Right ventricle myocardium superior (tissue), 1 donor: ENCODE measurements at places on chromosomes 16 and 17.

GRCh38 chr17:17538417-17539391 lies 42.5 kb upstream of the RASD1 start:
- DNase-seq, result no peak

GRCh38 chr17:42678951-42679491 lies 2.2 kb upstream of the PLEKHH3 start:
- no peak for DNase-seq

DNA sequence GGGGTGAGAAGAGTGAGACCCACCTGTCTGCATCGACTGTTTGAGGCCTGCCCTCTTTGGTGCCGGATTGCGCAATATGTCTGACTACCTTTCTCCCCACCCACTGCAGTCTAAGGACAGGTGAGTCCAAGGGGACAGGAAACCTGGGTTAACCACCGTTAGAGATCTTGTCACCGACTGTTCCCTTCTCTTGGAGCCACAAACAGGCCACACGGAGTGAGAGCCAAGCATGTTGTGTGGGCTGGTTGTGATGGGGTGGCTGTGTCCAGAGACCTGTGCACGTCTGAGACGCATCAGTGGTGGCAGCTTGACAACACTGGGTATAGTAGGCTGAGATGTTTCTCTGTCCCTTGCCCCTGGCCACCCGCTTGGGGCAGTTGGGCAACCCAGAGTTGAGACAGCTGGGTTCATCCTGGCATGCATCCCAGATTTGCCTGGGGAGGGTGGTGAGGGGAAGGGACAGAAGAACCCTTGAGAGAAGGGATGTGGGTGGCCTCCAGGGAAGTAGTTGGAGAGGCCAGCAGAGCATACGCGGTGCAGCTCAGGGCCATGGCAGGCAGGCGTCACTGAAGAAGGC lies 21.4 kb downstream of the MPRIP start:
- DNase-seq, result peak; percentile 84

DNA sequence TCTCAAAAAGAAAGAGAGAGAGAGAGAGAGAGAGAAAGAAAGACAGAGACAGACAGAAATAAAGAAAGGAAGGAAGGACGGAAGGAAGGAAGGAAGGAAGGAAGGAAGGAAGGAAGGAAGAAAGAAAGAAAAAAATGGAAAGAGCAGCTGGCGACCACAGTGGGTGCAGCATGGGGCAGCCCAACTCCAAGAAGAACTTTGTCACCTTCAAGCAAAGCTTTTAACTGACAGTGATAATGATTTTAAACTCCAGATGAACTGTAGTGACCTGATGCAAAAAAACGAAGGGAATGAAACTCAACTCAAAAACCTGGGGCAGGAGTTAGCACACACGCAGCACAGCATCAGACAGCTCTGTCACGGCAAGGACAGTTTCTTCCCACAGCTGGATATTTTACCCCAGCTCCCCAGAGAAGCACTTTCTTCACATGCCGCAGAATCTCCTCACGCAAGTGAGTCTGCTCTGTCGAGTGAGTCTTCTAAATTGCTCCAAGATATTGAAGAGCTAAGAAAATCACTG lies 5.0 kb upstream of the ARHGAP17 start:
- DNase-seq, result no peak

- DNase-seq, result no peak
Measured at GRCh38 chr17:17408236-17408794, 68.5 kb upstream of the MED9 start.

DNA sequence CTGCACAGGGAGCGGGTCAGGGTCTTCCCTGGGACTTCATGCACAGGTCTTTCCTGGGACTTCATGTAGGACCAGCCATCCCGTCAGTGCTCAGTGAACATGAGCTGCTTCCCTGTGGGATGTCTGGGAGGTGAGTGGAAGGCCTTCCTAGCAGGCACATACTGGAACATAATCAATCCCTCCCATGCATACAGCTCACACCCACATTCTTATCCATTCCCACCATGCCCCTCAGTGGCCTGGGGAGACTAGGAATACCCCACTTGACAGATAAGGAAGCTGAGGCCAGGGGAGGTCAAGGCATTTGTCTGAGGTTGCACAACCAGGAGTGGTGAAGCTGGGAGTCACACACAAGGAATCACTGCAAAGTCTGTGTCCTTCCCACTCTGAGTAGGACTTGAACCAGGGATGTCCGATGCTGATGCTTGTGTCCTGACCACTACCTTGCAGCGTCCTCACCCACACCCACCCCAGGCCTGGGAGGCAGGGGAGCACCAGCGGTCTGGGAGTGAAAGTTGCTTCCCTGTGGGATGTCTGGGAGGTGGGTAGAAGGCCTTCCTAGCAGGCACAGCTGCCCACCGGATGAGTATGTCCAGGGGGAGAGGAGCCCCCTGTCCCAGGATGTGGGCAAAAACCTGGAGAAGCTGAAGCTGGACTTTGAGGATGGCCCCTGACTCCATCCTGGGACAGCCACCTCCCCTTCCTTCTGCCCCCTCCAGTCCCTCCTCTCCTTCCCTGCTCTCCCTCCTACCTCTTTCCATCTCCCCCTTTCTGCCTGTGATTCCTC lies 1.0 kb upstream of the NLRC5 start:
- DNase-seq, result no peak

- no peak for DNase-seq
Measured at GRCh38 chr17:1638624-1639300, 6.8 kb downstream of the SCARF1 start.

GRCh38 chr17:15966879-15967248 lies 21.9 kb downstream of the ADORA2B start:
- DNase-seq, result no peak

DNA sequence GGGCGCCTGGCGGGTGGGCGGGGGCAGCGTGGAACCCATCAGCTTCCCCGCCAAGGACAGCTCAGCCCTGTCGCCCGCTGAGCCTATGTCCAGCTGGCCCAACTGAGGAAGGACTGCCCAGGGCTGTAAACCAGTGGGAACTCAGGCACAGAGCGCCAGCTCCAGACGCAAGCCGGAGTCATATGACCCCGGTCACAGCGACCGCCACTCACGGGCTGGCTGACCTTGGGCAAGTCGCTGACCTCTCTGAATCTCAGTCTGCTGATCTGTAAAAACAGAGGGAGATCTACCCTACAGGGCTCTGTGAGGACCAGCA lies 170.0 kb downstream of the C16orf78 start:
- no peak for DNase-seq

- DNase-seq, result no peak
Measured at GRCh38 chr17:9512323-9513168, 63.1 kb downstream of the STX8 start.

DNA sequence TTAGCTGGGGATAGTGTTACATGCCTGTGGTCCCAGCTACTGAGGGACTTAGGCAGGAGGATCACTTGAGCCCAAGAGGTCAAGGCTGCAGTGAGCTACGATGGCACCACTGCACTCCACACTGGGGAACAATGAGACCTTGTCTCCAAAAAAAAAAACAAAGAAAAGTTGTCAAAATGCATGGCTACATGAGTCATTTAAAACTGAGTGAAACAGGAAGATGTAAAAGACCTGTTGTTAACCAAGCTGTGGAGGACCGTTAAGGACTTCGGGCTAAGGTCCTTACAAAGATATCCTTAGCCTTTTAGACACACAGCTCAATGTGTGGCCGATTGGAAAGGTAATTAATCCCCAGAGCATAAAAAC lies 25.1 kb downstream of the ZP2 start:
- DNase-seq, result no peak

DNA sequence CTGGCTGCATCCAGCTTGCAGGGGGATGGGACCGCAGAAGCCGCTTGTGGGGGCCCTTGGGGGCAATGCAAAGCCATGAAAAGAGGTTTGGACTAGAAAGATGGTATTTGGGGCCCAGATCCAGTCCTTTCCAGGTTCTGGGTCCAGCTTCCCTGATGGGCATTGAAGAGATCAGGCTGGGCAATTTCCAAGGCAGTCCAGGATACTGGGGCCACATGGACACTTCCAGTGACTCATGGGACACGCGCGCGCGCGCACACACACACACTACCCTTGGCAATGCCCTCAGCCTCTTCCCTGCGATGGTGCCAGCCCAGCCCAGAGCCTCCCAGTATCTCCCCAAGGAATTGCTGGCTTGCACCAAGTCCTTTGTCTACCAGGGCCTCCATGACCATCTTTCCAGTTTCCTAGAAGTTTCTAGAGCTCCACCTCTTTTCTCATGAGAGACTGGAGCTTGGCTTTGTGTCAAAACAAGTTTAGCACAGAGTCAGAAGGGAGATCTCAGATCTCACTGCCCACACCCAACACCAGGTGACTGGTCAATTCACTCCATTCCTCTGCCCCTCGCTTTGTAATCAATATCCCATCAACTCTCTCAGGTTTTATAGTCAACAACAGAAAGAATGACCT lies 44.3 kb downstream of the WNT3 start:
- DNase-seq, result no peak

- no peak for DNase-seq
Measured at GRCh38 chr16:49696414-49697101, 159.4 kb downstream of the ZNF423 start.

DNA sequence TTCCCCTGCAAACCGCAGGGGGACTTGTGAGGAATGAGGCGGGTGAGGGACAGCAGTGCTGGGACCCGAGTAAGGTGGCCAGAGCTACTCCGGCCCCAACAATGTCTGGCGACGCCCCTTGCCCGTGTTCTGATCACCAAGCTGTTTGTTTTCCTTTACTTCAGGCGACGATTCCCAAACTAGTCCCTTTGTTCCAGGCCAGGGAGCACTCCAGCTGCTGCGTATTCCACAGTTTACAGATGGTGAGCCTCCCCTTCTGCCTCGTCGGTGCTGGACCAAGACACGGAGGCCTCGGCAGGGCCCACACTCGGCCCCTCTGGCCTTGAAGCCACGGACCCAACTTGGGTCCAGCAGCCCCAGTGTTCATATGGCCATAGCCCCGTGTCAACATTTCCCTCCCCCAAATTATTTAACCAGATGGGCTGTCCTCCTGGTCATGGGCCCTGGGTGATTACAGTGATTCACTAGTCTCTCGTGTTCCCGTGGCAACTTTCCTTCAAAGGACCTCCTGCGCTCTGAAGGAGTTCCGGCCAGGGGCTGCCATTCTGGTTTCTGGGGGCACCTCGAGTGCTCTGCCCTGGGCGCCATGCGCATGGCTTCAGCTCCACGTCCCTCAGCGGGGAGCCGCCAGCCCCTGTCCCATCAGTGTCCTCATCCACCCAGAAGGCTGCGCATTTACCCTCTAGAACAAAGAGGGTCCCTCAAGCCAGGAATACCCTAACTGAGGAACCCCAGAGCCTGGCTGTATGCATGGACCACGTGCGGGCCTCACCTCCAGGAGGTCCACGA lies 24.8 kb upstream of the MTSS2 start:
- DNase-seq, result no peak

- DNase-seq, result no peak
Measured at GRCh38 chr17:29682987-29683386, 60.3 kb upstream of the CORO6 start.

DNA sequence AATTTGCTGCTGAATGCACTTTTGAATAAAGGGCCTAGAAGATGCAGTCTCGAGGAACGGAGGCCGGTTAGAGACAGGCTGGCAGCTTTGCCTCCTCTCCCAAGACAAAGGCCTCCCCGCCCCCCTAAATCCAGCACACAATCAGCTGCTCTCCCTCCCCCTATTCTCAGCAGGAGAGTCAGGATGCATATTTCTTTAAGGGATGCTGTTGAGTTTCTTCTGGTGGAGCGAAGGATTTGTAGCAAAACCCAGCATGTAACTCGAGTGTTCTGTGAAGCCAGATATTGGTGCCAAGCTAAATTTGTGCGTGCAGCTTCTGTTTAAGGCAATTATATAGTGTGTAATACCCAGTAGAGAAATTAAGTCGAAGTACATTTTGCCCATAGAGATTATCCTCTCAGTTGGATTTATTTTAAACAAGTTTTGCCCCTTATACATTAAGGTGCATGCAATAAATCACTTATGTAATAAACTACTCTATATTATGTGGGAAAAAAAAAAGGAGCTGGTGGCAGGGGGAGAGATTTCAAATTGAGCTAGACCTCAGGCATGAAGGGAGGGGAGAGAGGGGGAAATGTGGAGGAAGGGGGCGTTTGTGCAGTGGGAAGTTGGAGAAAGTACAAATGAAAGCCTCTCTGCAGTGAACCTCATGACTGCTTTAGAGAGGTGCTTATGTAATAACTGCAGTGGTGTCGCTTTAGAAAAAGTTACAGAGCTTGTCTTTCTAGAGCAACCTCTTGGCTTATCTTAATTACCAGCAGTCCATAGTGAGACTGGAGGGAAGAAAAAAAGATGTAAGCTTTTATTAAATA lies 599.2 kb downstream of the MAF start:
- no peak for DNase-seq

- DNase-seq, result no peak
Measured at GRCh38 chr16:10921536-10922327, 20.5 kb downstream of the DEXI start.

DNA sequence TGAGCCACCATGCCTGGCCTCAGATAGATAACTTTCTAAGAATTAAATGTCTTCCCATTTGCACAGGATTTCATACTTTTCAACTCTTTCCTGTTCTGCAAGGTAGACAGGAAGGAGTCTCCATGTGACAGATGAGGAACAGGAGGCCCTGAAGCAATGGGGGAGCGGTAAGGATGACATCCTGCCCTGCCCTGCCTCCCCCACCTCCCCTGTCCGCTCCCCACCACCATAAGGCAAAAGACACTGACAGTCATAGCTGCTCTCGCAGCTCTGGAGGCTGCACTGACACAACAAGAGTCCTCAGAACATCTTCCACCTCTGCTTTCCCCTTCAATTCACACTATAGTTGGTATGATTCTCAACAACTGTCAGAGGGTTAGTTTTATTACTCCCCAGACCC lies 9.7 kb downstream of the CENPV start:
- DNase-seq, result no peak

DNA sequence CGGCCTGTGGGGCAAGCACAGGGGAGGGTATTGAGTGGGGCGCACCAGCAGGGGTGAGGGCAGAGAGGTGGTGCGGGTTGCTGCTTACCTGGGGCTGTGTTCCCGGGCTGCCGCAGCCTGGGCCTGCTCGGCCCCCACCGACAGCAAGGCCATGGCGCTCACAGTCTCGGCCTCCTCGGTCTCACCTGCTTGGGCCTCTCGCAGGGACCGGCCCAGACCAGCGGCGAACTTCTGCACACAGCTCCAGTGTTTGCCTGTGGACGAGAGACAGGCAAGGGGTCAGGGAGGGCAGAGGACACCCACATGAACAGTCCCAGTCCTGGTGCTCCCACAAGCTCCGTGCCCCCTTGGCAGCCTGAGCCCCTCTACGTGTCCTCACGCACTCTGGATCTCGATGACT lies 7.9 kb downstream of the G6PC3 start:
- no peak for DNase-seq

DNA sequence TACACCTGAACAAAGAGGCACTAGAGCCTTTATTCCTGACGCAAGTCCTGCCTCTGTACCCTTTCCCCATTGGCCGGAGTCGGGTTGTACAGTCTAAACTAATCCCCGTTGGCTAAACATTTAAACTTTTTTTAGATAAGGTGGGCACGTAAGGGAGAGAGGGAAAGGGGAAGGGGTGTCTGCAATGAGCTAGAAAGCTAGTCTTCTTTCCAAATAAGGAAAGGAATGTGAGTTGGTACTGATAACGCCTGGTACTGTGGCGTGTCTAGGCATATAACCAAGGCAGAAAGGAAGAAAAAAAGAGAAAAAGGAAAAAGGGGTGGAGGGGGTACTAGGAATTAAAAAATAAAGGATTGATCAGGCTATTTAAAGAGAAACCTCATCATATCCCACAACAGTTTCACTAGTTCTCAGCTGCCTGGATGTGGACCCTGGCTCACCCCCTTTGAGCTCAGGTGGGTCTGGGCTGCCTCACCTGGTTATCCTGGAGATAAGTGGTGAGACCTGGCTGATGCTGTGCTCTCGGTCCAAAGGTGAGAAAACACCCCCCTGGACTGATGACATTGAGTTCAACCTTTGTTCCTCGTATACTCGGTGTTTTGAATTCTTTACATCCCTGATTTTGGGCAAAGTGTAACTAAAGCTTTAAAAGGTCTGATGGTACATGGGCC lies 90.9 kb upstream of the EEF2KMT start:
- DNase-seq, result no peak

GRCh38 chr16:21156767-21157467 lies 1.6 kb upstream of the LDAF1 start:
- DNase-seq, result no peak
